ENCODE measurements at places on chromosomes 1 and 21.

GRCh38 chr1:203425663-203425975 is 50.0 kb upstream of the PRELP start:
- DNase-seq: no peak

- DNase-seq: no peak
Observed at GRCh38 chr1:20343149-20343937, 52.7 kb downstream of the VWA5B1 start.

- no peak for DNase-seq
Observed at GRCh38 chr1:119298687-119299303, 69.8 kb upstream of the HAO2 start.

DNA sequence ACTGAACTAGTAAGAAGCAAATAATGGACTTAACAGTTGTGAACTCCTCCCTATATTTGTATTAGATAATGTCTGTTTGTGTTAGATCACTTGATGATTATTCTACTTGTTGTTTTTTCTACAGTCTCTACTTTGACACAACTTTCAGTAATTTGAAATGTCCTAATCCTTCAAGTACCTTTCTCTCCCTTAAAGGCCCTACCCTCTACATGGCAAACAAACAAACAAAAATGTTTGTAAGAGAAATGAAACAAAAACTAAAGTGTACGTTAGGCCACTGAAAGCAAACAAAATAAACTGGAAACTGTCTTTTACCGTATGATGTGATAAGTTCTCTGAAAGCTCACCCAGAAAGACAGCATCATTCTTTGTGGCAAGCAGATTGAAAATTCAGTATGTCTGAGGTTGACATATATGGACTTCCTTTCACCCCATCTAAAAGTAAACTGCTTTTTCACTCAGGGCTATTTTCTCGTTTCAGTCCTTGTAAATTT is 255.9 kb upstream of the SNX7 start:
- DNase-seq: no peak

DNA sequence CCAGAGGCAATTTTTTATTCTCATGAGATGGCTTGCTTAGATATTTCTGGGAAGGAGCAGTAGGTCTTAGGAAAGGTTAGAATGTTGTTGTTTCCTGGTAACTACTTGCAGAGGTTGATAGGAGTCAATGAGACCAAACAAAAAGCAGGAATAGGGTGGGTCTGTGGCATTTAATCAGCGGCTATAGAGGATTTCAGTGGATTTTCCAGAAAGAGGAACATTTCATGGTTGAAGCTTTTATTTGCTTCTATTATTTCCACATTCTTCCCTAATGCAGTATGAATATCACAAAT is 111.3 kb upstream of the PALMD start:
- DNase-seq: no peak
